Activated CD8-positive, alpha-beta memory T cell treated with anti-CD3 and anti-CD28 coated beads for 1 hour (primary cell): ENCODE measurements at places on chromosomes 5 and 9.

DNA sequence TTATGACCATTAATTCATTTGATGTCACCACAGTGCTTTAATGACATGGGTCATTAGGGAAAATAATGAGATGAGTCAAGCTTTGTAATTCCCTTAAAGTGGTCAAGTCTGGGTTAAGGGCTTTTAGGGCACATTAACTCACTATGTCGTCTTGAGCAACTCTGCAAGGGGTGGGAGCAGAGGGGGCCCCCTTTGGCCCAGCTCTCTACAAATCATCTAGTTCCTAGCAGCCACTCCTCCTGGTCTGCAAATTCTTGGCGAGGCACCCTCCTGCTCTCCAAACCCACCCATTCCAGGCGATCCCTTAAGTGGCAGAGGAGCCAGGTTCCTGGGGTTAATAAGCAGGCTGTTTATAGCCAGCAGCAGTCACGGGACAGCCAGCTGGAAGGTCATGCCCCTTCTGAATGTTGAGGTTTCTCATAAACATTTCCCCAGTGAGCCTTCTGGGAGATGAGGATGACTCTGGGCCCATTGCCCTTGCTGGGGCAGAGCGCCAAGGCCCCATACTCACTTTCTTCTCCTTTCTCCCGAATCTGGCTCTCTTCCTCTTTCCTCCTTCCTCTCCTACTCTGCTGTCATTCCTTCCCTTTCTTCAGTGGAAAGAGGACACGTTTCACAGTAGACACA lies 14.3 kb upstream of the GPX3 start:
- DNase-seq: no peak

DNA sequence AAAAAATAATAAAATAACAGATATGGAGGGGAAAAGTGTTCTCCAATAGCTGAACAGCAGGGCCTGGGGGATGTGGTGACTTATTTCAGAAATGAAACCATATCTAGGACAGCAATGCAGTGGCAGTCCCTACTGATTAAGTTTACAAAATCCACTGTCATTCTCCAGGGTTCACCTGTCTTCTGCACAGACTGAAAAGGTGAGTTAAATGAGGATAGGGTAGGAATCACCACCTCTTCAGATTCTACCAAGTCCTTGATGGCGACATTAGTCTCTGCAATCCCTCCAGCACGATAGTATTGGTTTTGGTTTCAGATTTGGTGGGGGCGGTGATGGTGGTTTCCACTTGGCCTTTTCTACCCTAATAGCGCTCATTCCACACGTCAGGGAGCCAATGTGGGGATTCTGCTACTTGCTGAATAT lies 32.3 kb upstream of the NPM1 start:
- DNase-seq: no peak

DNA sequence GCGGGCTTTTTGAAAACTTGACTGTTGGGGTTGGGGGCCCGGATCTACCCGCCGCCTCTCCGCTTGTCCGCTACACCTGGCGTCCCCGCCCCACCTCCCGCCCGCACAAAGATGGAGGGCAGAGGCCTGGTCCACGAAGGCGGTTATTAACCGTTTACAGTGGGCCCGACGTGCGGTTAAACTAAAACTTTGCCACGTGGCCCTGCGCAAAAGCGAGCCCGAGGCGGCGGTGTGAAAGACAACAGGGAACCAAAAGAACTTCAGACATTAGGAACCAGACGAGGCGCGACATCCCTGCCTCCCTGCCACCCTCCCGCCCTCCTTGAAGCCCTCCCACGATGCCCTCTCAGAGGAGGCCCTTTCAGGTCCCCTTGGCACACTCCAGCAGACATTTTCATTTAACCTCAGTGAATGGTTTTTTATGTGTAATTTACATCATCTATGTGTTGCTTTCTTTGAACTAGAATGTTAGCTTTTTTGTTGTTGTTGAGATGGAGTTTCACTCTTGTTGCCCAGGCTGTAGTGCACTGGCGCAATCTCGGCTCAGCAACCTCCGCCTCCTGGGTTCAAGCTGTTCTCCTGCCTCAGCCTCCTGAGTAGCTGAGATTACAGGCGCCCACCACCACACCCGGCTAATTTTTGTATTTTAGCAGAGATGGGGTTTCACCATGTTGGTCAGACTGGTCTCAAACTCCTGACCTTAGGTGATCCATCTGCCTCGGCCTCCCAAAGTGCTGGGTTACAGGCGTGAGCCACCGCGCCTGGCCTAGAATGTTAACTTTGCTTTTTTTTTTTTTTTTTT lies 999 bp upstream of the HNRNPA0 start:
- no peak for DNase-seq

DNA sequence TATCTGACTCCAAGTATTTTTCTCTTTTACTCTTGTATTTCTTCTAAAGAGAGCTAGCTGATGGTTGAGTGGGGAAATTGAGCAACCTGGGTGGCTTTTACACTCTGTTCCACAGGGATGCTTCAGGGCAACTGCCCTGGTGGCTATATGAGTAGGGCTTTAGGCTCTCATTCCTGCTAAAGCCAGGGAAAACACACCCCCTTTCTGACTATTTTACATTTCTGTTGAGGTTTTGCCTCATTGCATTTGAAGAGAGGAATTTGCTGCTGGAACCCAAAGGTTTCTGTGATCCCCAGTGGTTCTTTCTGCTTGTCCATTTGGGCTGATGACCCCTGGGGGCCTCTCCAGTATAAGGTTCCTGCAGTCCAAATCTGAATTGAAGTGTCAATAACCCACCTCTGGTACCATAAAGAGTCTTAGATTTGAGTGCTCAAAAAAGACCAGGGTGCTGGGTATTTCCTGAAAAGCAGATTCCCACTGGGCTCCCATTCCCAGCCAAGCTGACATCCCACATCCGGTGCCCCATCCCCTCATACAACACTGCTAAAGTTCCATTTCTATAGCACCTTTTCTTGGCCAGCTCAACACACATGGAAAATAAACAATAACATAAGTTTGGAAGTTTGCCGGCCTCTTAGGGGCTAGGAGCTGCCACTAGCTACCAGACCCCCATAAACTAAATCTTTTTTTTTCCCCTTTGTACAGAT lies 59.5 kb downstream of the PAPPA start:
- DNase-seq: no peak

GRCh38 chr5:175575301-175575700 lies 82.6 kb upstream of the HRH2 start:
- DNase-seq: no peak

DNA sequence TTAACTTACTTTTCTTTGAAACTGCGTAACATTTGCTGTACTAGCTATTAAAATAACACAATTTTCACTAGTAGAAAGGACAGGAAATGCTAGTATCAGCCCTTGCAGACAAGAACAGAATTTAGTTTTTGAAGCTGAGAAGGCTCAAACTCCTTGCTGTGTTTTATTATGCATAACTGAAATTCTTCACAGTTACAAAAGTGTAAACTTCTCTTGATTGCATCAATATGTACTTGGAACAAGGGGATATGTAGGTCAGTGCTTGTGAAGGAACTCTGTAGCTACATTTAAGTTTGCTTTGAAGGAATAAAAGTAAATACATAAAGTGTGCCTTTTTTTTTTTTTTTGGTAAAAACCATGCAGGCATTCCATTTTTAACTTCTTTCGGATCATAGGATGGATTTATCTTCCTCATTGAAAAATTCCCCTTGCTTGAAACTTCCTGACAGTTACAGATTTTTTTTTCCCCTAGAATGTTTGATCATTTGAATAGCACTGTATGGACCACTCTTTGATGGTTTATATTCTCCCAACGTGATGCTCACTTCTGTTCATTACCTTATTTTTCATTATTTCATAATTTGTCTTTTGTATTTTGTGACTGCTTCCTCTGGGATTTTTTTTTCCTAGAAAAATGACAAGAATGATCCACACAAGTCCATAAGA lies 94.9 kb upstream of the DAB2 start:
- no peak for DNase-seq
